ENCODE measurements at places on chromosomes 13 and 19.

DNA sequence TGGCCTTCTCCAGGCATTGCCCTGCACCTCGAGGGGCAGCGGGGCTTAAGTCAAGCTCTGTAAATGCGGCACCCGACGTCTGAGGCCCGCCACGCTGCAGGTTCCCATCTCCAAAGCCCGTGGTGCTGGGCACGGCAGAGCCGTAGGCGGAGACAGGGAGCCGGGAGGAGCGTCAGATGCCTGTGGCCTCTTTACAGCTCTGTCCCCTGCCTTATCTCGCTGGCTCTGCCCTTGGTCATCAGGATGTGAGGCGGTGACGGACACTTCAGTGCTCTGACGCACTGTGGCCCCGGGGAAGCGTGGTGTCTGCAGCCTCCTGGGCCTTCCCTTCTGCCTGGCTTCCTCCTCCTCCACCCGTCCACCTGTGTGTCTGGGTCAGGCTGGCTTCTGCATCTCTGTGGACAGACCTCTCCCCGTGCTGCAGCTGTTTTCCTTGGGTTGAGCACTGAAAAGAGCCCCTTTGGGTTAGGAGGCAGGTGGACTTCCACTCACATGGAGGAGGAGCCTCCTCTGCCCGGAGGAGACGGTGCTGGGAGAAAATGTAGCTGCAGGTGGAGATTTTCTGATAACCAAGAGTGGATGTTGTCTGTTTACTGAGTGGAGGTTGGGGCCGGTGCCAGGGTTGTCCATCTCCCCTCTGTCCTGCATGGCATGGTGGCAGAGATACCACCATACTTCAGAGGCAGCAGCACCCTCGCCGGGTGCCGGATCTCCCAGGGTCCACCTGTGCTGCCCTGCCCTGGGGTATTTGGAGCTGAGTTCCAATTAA, 14.6 kb downstream of the MCF2L start:
- no peak for DNase-seq

DNA sequence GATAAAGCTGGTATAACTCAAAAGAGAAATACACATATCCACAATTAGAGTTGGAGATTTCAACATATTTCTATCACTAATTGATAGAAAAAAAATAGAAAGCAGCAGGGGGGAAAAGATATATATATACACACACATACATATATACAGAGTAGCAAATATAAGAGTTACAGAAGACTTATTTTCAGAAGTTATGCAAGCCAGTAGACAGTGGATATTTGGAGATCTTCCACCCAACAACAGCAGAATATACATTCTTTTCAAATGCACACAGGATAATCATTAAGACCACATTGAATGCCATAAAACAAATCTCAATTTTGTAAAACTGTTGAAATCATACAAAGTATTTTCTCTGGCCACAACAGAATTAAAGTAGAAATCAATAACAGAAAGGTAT, 192.8 kb downstream of the LACC1 start:
- DNase-seq = no peak

DNA sequence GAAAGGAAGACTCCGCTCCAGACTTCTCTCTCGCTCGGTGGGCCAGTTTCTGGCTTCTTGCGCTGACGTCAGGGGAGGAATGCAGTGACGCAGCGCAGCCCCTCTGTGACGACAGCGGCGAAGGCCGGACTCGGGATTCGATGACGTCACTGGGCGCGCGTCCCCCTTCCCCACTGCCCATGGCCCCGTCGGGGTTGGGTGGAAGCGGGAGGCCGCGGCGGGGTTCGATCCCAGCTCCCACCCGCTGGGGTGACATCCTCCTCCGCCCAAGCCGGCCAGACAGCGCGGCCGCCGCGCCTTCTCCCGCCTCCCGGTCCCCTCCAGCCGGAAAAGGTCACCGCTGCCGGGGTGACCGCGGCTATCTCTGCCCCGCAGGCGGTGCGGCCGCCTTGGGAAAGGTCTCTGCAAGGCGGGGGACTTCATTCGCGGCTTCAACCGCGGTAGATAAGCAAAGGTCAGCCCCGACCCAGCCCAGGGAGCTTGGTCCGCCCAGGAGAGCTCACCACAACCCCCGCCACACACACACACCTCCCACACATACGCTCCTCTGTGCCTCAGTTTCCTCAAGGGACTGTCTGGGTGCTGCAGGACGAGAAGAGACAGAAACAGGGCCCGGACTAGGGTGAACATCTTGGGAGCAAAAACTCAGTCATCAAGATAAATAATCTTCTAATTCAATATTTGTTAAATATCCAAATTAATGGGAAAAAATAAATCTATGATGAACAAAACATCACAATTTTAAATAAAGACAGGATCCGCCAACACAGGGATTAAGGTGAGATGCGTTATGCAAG, 844 bp upstream of the RFX1 start:
- DNase-seq = no peak

GRCh38 chr13:67538906-67539305, 308.8 kb upstream of the PCDH9 start:
- DNase-seq = no peak

DNA sequence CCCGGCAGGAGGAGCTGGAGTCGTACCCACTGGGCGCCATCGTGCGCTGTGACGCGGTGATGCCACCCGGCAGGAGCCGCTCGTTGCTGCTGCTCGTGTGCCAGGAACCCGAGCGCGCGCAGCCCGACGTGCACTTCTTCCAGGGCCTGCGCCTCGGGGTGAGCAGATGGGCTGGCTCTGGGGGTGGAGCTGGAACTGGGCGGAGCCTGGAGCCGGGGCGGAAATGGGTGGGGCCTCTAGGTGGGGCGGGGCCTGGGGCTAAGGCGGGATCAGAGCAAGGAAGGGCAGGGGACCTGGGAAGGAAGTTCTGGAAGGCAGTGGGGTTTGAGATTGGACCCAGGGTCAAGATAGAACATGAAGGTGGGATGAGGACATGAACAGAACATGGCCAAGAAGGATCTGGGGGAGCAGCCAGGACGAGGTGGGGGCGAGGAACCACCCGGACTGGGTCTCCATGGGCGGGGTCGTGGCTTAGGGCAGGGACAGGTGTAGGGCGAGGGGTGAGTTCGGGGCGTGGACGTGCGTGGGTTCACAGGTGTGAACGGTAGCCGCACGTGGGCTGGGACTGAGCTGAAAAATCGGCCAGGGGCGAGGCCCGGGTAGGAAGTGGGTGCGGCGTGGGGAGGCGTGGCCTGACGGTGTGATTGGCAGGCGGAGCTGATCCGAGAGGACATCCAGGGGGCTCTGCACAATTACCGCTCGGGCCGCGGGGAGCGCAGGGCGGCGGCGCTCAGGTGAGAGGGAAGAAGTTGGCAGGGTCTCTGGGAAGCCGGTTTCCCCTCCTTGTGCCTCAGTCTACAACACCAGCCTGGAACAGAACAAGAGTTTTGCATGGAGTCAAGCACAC, 4.7 kb downstream of the EPS8L1 start:
- DNase-seq = peak; percentile 82

DNA sequence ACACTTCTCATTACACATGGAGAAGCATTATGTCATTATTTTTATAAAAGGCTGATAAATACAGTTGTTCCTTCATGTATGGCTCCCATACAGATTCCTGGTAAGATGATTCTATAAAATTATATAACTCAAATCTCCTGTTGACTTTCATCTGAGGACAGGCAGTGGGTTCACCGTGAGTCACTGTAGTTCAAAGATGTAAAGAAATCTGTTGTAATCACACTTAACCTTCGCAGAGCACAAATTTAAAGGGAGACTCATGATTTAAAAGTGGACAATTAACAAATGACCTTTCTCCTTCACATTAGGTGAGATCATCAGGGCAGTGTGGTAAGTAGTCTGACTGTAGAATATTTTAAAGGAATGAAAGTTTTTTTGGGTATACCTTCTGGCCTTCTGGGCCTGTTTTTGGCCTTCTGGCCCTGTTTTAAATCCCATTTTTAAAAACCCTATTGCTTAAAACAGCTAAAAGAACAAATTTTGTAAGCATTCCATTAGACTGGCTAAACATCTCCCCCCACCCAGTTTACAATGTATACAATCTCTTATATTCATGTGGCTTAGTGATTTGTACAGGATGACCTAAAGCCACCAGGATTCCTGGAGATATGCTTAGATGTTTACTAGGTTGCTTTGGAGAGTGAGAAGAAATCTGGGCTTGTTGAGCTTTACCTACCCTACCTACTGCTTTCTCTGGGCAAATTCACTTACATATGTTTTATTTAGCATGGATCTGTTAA, 171.2 kb downstream of the ITGBL1 start:
- no peak for DNase-seq

DNA sequence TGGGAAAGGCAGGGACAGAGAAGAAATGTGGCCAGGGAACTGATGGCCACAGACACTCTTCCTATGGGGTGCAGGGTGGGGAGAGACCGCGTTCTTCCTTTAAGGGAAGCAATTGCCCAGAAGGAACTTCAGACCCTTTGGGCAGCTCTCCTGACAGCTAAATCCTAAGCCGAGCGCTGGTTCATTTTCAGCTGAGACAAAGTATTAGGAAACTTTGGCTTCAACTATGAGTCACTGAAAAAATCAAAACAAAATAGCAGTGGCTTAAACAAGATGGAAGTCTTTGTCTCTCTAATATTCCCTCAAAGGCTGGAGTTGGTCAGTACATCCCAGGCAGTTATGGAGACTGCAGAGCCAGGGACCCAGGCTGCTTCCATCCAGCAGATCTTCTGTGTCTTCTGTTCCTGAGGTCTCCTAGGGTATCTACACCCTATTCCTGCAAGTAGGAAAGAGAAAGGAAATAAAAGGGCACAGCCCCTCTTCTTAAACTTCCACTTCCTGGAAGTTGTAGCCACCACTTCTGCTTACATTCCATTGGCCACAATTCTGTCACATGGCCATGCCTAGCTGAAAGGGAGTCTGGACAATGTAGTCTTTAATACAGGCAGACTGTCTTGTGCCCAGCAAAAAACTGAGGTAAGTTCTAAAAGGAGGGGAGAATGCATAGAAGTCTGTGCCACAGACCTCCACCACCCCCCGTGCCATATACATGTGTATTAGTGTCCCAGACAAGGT, 163.5 kb downstream of the KATNAL1 start:
- DNase-seq = no peak

- DNase-seq = no peak
Measured at GRCh38 chr13:86731987-86732386, 932.8 kb upstream of the SLITRK6 start.

GRCh38 chr19:29090783-29091526, 122.0 kb downstream of the UQCRFS1 start:
- DNase-seq = no peak

DNA sequence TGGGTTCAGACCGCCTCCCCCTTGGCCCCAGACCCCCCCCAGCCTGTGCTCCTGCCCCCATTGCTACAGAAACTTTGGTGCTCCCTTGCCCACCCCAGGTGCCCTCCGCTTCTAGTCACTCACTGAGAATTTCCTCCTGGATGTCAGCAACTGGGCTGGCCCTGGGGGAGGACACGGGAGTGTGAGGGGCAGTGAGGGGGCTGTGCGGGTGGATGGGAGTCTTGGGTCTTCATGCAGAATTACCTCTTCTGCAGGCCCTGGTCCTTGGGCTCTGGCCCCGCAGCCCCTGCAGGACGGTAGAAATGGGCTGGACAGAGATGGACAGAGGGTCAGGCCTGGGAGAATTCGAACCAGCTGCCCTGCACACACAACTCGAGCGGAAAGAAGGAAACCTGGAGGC, 4.8 kb downstream of the LILRB5 start:
- no peak for DNase-seq
